ENCODE measurements at places on chromosomes 5 and 9. TPM values are rescaled to one million over a fixed set of nuclear protein-coding genes. Genes with fewer than 3 reads are reported as not detected.

Gene CDC37L1
- 9.3 TPM for total RNA-seq

Gene SPINK5
- total RNA-seq, result 4.2 TPM

Gene C5
- 14.9 TPM for total RNA-seq

Gene PAIP1
- total RNA-seq, result 121 TPM

Gene SLC6A3
- total RNA-seq, result not detected

Gene PTGS1
- total RNA-seq, result 0.19 TPM

Gene PCDHB2
- total RNA-seq, result 0.21 TPM

Gene ELAVL2
- total RNA-seq, result 0.21 TPM

Gene CD74
- 49.6 TPM for total RNA-seq

Gene GDA
- total RNA-seq, result 3.1 TPM

Gene FOXI1
- 0.14 TPM for total RNA-seq

DNA sequence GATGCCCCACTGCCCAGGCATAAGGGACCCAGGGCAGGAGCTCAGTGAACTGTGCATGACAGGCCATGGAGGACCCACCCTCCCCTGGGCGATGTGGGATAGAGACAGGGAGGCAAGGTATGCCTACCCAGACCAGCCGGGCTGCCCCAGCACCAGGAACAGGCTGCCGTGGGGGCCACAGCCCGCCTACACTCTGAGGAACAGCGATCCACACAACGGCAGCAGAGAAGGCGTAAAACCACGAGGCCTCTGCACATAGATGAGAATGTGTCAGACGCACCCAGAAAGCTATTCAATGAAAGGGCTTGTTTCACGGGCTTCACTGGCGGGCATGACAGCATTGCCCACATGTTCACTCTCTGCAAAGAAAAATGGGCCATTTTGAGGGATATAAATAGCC is 49.5 kb downstream of the SEMA4D start:
- H3K27ac ChIP-seq, result no peak overlapping the region
- no peaks in the 10 kb centered on the region for H3K4me1 ChIP-seq
- no peak overlapping the region for H3K4me3 ChIP-seq
- no peaks in the 10 kb centered on the region for H3K27me3 ChIP-seq
- H3K36me3 ChIP-seq, result no peaks in the 10 kb centered on the region
- no peak for DNase-seq

DNA sequence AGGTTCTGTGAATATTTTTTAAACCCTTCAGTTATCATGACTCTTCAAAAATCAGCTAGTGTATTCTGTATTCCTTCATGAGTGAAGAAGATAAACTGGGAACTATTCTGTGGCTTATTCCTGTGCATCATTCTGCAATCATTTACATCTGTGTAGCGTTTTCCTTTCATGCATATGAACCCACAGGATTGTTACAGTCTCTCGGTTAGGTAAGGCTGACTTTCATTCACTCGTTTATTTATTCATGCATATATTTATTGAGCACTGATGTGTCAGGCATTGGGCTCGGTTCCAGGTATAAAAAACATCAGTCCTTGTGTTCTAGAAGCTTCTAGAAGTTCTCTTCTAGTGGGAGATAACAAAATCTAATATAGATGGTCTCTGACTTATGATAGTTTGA is 318.4 kb downstream of the MAN2A1 start:
- DNase-seq, result no peak
- no peak overlapping the region for H3K4me3 ChIP-seq
- no peak overlapping the region for H3K27ac ChIP-seq
- no peaks in the 10 kb centered on the region for H3K27me3 ChIP-seq

DNA sequence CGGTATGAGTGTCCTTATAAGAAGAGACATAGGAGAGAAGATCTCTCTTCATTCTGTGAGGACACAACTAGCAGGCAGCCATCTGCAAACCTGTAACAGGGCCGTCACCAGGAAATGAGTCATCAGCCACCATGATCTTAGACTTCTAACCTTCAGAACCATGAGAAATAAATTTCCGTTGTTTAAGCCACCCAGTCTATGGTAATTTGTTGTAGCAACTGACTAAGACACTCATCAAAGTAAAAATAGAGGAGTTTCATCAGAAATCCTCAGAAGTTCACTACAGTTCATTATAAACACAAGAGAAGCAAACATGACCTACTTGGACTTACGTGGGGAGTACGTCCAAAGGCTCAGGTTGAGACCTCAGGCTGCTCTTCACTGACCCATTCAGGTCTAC is 357.7 kb downstream of the SEMA5A start:
- no peak overlapping the region for H3K27ac ChIP-seq
- H3K4me3 ChIP-seq, result no peak overlapping the region
- H3K36me3 ChIP-seq, result no peaks in the 10 kb centered on the region
- DNase-seq, result no peak
- H3K4me1 ChIP-seq, result no peaks in the 10 kb centered on the region

- no peak overlapping the region for H3K27ac ChIP-seq
- H3K4me1 ChIP-seq, result no peaks in the 10 kb centered on the region
- H3K36me3 ChIP-seq, result no peaks in the 10 kb centered on the region
- DNase-seq, result no peak
These were observed 86.5 kb downstream of the LMNB1 start for GRCh38 chr5:126863402-126863801.

DNA sequence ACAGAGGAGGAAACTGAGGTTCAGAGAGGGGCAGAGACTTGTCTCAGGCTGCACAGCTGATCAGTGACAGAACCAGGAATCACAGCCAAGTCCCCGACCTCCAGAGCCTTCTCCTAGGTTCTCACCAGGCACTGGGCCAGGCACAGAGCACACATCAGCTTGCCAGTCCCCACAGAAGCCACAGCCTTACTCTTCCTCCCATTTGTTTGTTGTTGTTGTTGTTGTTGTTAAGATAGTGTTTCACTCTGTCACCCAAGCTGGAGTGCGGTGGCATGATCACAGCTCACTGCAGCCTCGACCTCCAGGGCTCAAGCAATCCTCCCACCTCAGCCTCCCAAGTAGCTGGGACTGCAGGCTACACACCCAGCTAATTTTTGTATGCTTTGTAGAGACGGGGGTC is 41.4 kb downstream of the NAIF1 start:
- H3K27me3 ChIP-seq, result no peaks in the 10 kb centered on the region
- H3K4me1 ChIP-seq, result no peaks in the 10 kb centered on the region
- no peaks in the 10 kb centered on the region for H3K36me3 ChIP-seq
- no peak for DNase-seq

GRCh38 chr5:56910210-56910965 is 992 bp downstream of the SETD9 start:
- peak; percentile 54 for DNase-seq
- no peaks in the 10 kb centered on the region for H3K27me3 ChIP-seq
- H3K4me3 ChIP-seq, result peak overlapping the region; percentile 71
- H3K4me1 ChIP-seq, result no peaks in the 10 kb centered on the region
- peak overlapping the region; percentile 94 for H3K27ac ChIP-seq
- H3K36me3 ChIP-seq, result no peaks in the 10 kb centered on the region

- no peak overlapping the region for H3K4me3 ChIP-seq
- H3K36me3 ChIP-seq, result no peaks in the 10 kb centered on the region
- no peaks in the 10 kb centered on the region for H3K27me3 ChIP-seq
- DNase-seq, result no peak
- no peak overlapping the region for H3K27ac ChIP-seq
These were observed 71.5 kb downstream of the FBN2 start for GRCh38 chr5:128466554-128466953.

- H3K4me1 ChIP-seq, result peaks cover 32% of the 10 kb centered on the region
- no peaks in the 10 kb centered on the region for H3K36me3 ChIP-seq
- H3K27me3 ChIP-seq, result no peaks in the 10 kb centered on the region
- H3K27ac ChIP-seq, result peak overlapping the region; percentile 81
These were observed 120.2 kb upstream of the TRIM32 start for GRCh38 chr9:116566677-116567488.

- no peaks in the 10 kb centered on the region for H3K36me3 ChIP-seq
- H3K4me3 ChIP-seq, result no peak overlapping the region
- H3K27ac ChIP-seq, result no peak overlapping the region
- no peaks in the 10 kb centered on the region for H3K27me3 ChIP-seq
- no peaks in the 10 kb centered on the region for H3K4me1 ChIP-seq
These were observed 135.2 kb downstream of the GNA14 start for GRCh38 chr9:77512876-77513275.

DNA sequence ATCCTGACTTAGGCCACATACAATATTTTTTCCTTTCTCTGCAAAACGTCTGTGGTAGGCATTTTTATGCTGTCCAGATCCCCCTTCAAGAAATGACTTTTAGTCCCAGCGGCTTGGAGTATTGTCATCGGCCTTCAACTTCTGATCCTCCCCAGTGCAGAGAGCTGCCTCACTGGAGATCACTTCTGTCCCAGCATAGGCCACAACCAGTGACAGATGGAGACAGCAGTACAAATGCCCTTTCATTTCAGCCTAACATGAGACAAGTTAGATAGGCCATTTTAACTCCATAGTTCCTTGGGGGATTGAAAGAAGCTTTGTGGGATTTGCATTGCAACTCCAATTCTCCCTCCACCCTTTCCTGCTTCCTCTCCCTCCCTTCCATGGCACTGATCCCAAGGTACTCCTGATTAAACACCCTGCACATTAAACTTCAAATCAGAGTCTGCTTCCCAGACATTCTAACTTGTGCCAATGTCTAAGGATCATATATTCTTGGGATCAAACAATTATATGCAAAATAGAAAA is 3.2 kb upstream of the MAMDC2 start:
- no peaks in the 10 kb centered on the region for H3K27me3 ChIP-seq
- no peak for DNase-seq
- no peak overlapping the region for H3K4me3 ChIP-seq
- H3K27ac ChIP-seq, result no peak overlapping the region
- H3K36me3 ChIP-seq, result no peaks in the 10 kb centered on the region
- no peaks in the 10 kb centered on the region for H3K4me1 ChIP-seq

DNA sequence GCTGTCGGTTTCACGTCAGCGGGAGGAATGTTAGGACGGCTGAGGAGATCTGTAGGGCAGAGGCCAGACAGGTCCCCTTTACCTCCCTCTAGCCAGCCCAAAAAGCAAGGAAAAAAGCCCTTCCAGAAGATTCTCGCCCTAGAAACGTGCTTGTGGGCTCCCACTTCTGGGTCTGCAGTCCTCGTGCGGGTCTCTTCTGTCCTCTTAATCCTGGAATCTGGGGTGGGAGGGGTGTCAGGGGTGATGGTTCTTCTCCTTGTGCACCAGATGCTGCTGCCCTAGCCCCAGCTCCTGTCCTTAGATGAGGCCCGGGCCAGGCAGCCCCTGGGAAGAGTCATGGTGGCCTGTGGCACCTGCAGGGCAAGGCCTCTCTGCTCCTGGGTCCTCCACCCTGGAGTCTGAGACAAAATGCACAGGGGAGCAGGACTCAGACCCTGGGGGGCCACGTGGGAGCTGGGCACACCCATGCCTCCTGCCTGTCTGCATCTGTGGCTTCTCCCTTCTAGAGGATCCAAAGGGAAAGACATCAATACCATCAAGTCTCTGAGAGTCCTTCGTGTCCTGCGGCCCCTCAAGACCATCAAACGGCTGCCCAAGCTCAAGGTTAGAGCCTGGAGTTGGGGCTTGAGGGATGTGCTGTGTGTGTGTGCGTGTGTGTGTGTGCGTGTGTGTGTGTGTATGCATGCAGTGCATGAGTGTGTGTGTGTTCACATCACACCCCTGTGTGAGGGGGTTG is 174.2 kb downstream of the CACNA1B start:
- no peak overlapping the region for H3K4me3 ChIP-seq
- no peaks in the 10 kb centered on the region for H3K36me3 ChIP-seq
- no peak overlapping the region for H3K27ac ChIP-seq
- no peaks in the 10 kb centered on the region for H3K4me1 ChIP-seq

DNA sequence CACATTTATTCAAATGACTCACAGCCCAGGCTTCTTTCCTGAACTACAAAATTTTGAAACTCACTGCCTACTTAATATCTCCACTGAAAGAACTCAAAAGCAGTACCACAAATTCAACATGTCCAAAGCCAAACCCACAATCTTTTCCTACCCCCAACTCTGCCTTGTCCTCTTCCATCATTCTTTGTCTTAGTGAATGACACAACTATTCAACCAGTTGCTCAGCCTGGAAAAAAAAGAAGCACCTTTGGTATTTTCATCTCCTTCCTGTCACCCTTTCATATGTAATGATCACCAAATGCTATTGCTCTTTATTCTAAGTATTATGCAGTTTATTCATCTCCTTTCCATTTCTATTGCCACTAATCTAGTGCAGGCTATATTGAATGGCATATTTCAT is 216.3 kb downstream of the TMEM232 start:
- H3K4me3 ChIP-seq, result no peak overlapping the region
- H3K4me1 ChIP-seq, result no peaks in the 10 kb centered on the region
- no peaks in the 10 kb centered on the region for H3K36me3 ChIP-seq
- no peak overlapping the region for H3K27ac ChIP-seq
- H3K27me3 ChIP-seq, result no peaks in the 10 kb centered on the region

GRCh38 chr9:108950168-108950567 is 16.0 kb downstream of the ABITRAM start:
- no peaks in the 10 kb centered on the region for H3K36me3 ChIP-seq
- no peaks in the 10 kb centered on the region for H3K27me3 ChIP-seq
- no peak overlapping the region for H3K27ac ChIP-seq
- H3K4me3 ChIP-seq, result no peak overlapping the region

DNA sequence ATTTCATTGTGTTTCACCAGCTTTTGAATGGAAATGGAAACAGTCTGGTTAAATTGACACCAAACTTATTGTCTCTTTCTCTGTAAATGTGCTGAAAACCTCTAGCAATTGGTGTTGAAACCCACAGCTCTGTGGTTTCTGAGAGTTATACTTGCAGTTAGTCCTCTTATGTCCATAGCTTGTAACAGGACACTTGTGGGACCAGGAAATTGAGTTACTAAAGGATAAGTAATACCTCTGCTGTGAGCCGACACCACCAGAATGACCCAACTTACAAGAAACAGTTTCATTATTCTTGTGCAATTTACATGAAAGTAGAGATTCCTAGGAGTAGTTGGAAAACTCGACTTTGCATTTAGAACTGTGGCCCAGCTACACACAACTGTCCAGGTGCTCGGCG is 191.5 kb downstream of the CFAP90 start:
- no peak overlapping the region for H3K4me3 ChIP-seq
- no peak overlapping the region for H3K27ac ChIP-seq
- no peaks in the 10 kb centered on the region for H3K27me3 ChIP-seq
- DNase-seq, result no peak
- H3K4me1 ChIP-seq, result no peaks in the 10 kb centered on the region

- H3K36me3 ChIP-seq, result no peaks in the 10 kb centered on the region
- H3K4me3 ChIP-seq, result peak overlapping the region; percentile 56
- H3K27me3 ChIP-seq, result no peaks in the 10 kb centered on the region
- no peak overlapping the region for H3K27ac ChIP-seq
- DNase-seq, result no peak
These were observed 761 bp downstream of the REEP2 start for GRCh38 chr5:138439477-138440158.

GRCh38 chr5:60036192-60036938 is 142.8 kb upstream of the PDE4D start:
- no peaks in the 10 kb centered on the region for H3K36me3 ChIP-seq
- H3K4me1 ChIP-seq, result no peaks in the 10 kb centered on the region
- H3K27ac ChIP-seq, result no peak overlapping the region

DNA sequence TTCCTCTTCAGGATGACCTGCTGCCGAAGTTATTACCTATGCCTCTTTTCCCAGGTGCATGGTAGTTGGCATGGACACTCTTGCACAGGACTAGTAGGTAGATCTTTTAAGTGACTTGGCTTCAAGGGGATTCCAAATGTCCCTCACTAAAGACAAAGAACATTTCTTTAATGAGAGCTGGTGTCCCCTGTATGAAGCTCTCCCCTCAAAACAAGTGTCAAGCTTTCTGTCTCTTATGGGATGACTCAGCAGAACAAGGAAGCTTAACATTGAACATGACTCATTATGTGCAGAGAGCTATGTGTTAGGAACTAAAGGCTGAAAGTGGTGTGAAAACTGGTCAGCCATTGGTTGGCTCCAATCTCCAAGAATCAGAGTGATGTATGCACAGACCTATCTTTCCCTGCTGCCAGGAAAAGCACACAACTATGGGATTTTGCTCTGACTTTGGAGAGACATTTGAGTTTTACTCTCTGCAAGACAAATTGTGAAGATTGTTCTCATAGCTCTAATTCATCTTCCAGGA is 120.5 kb downstream of the PRDM6 start:
- no peak overlapping the region for H3K27ac ChIP-seq
- H3K4me1 ChIP-seq, result no peaks in the 10 kb centered on the region
- H3K27me3 ChIP-seq, result no peaks in the 10 kb centered on the region
- DNase-seq, result no peak
- no peaks in the 10 kb centered on the region for H3K36me3 ChIP-seq
- H3K4me3 ChIP-seq, result no peak overlapping the region
